ENCODE measurements at places on chromosomes 4 and X. TPM values are rescaled to one million over a fixed set of nuclear protein-coding genes. Genes with fewer than 3 reads are reported as not detected.

GPR78 gene
- total RNA-seq, result not detected

SPIN4 gene
- total RNA-seq, result 0.49 TPM

MAB21L2 gene
- total RNA-seq, result not detected

SLC25A53 gene
- total RNA-seq, result 13.5 TPM

CYLC1 gene
- not detected for total RNA-seq

VCX gene
- not detected for total RNA-seq

FGFBP1 gene
- total RNA-seq, result not detected

AMELX gene
- not detected for total RNA-seq

WDR17 gene
- 0.81 TPM for total RNA-seq

DNA sequence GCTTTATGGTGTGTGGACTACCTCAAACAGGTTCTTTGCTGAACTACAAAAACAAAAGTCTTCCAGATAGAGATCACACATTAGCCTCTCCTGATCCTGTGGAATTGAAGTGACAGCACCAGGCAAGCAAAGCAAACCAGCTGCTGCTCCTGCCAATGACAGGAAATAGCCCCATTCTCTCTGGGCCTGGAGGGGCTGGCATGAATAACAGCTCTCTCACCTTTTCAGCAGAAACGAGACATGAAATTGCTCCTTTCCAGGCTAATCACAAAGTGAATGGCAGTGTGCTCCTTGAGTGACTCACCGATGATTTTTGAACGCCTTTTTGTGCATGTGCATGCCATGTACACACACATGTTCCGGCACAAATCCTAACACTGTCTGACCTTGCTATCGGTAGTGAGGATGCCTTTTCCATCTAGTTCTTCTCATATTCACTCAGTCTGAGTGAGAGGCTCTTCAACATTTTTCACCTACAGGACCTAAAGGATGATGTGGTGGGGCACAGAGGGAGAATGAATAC is 24.4 kb downstream of the MFAP3L start:
- DNase-seq, result no peak

DNA sequence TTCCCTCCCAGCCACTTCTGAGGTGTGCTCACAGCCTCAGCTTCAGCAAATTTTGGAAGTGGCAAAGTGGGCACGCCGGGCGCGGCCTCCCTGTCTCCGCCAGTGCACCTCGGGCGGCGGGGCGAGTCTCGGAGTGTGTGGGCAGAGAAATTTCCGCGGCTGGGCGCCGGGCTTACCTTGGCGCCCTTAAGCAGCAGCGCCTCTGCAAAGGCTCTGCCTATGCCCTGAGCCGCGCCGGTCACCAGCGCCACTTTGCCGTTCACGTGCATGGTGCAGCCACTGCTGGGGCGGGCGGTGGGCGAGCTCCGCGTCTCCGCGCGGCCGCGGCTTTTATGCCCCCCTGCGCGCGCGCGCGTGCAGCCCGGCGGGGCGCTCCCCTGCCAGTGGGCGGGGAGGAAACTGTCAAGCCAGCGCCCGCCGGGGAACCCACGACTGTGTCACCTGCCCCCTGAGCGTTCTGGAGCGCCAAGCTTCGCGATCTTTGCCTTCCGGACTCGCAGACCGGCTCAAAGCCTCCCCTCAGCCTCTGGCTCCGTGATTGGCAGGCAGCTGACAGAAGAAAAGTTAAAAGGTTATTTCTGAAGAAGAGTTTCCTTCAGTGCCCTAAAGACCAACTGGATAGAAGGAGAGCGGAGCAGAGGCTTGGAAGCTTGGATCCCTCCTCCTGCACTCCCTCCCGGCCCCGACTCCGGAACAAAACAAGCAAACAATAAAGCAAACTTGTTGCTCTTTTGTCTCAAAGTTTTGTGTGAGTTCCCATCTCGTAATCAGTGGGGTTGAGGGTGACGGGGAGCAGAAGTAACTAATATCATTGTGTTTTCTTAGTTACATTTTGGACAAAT is at the start of gene HPGD:
Gene HPGD, minus strand, starts transcription at position 306 of the 842 bp plus-strand sequence. Its CDS starts 37 bp downstream, at position 269.
- DNase-seq, result peak; percentile 32

GRCh38 chr4:181224852-181225251 is 1018.4 kb upstream of the TENM3 start:
- no peak for DNase-seq

DNA sequence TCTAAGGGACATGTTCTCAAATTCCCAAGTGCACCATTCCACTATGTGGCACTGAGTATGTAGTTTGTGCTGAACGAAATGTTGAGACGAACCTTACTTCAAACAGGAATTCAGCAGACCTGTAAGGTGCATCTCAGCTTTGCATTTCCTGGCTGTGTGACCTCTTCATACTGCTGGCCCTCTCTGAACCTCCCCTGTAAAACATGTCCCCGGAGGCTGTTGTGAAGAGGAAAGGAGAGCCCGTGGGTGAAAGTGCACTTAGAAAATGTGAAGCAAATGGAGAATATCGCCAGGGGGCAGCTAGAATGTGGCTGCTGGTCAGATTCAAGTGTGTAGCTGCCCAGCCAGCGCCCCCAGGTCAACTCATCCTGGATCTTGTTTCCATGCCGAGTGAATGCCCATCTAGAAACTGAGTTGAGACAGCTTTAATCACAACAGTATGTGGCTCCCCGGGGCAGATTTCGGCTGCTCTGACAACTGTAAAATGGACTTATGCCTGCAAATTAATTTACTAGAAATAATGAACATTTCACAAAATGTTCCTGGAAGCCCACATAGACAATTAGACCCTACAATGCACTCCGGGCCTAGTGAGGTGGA is 263.3 kb downstream of the EVC2 start:
- DNase-seq, result no peak

DNA sequence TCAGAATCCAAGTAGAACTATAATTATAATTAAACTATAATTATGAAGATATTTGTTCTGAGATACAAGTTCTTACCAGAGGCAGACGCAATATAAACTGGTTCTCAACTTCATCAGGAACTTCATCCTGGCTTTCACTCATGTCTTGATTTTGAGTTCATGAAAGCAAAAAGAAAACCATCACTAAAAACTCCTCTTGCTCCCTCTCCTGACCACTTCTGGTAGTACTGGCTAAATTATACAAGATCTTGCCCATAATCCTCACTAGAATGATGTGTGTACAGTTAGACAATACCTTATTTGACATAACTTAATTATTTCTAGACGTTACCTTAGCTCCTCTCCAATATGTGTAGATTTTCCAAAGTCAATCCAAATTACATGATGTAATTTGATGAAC is 3.7 kb downstream of the TAF7L start:
- DNase-seq, result peak; percentile 4

DNA sequence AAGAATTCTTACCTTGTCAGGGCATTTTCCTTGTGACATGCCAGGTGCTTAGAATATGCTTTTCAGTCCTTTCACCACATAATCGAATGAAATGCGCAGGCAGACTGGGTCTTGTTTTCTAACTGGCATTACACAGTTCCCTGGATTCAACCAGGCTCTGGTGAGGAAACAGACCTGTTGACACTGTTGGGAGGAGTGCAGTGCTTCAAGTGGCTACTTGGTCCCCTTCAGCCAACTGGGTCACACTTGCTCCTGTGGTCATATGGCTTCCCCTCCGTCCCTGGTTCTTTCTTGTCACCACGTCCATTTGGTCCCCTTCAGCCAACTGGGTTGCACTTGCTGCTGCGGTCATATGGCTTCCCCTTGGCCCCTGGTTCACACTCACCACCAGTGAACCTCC is 9.7 kb downstream of the SMIM20 start:
- DNase-seq, result no peak

DNA sequence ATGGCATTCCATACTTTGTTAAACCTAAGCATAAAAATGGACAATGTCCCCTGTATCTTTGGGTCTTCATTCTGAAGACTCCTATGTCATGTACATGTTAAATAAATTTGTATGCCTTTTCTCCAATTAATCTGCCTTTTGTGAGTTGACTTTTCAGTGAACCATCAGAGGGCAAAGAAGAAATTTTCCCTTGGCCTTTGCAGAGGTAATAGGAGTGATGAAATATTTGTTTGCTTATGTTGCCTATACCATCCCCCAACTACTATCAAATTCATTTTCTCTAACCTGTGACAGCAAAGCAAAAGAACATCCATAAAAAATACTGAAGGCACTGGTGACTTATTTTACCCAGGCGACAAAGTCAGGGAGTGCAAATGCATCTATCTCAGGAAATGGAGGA is 18.2 kb downstream of the NAAA start:
- DNase-seq, result no peak

- DNase-seq, result no peak
These were observed 151.3 kb downstream of the DCLK2 start for GRCh38 chr4:150229520-150229919.

- no peak for DNase-seq
These were observed 115.3 kb downstream of the LDB2 start for GRCh38 chr4:16783119-16783518.

GRCh38 chr4:63361066-63361465 is 1048.2 kb downstream of the TECRL start:
- DNase-seq, result no peak

GRCh38 chr4:73589887-73590801 is 30.1 kb downstream of the RASSF6 start:
- no peak for DNase-seq

GRCh38 chrX:140480765-140481164 is 24.1 kb downstream of the SOX3 start:
- DNase-seq, result no peak

- no peak for DNase-seq
These were observed 295.4 kb downstream of the BCOR start for GRCh38 chrX:39802354-39802753.

DNA sequence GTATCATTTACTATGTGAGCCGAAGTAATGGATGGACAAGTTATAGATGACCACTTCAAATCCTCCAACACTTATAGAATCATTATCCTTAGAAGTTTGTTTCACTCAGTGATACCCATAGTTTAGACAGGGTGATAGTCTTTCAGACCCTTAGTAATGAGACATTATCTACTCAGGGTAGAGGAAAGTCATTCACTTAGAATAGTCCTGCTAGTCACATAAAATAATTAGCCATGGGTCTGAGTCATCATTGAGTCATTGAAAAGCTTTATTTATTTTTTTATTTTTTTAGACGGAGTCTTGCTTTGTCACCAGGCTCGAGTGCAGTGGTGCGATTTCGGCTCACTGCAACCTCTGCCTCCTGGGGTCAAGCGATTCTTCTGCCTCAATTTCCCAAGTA is 321.7 kb upstream of the FSTL5 start:
- no peak for DNase-seq

DNA sequence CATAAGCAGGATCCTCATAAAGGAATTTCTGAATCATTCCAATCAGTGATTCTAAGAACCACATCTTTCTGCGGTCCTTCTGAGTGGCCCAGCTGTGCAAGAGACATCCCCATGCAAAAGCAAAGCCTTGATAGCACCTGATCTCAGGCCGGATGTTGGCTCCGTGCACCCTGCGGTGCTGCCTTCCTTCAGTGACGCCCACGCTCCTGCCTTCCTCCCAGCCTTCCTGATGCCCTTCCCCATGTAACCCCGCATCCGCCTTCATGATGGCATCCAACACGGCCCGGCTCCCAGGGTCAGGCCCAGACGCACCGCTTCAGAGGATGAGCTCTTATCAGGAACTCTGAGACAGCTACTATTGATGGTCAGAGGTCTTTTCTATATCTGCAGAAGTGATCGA is 20.4 kb upstream of the CYP4V2 start:
- no peak for DNase-seq

GRCh38 chr4:4662230-4662629 is 120.4 kb upstream of the STX18 start:
- DNase-seq, result no peak

- no peak for DNase-seq
These were observed 306.1 kb upstream of the FAM241A start for GRCh38 chr4:111839141-111839540.

All from heart right ventricle (tissue), 16 donors.